CD4-positive, alpha-beta T cell (primary cell): ENCODE measurements at places on chromosomes 2 and 18. TPM values are rescaled to one million over a fixed set of nuclear protein-coding genes. Genes with fewer than 3 reads are reported as not detected.

DNA sequence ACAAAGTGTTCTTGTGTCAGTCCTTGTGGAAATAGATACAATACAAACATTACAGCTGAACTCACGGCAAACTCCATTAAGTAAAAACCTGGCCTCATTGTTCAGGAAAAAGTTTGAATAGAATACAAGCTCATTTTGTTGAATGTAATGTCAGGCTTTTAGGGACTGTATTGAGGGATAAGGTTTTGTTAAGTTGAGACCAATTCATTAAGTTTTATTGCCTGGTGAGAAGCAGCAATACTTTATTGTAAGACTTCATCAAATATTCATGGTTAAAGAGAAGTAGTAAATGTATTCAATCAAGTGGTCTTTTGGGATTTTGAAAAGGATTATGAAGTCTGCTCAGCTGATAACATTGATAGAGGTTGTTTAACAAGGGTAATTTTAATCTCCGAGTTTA, 35.4 kb upstream of the METAP1D start:
- peaks cover 34% of the 10 kb centered on the region for H3K36me3 ChIP-seq
- no peaks in the 10 kb centered on the region for H3K27me3 ChIP-seq
- H3K4me3 ChIP-seq: no peak overlapping the region
- no peak for DNase-seq

CNRIP1 gene
- total RNA-seq: not detected

ACADL gene
- not detected for total RNA-seq

IL1A gene
- not detected for total RNA-seq

PLGLB1 gene
- total RNA-seq: 0.71 TPM

GRCh38 chr2:14270036-14270582, 362.4 kb upstream of the LRATD1 start:
- no peaks in the 10 kb centered on the region for H3K4me1 ChIP-seq
- no peak overlapping the region for H3K4me3 ChIP-seq
- no peaks in the 10 kb centered on the region for H3K27me3 ChIP-seq
- H3K36me3 ChIP-seq: no peaks in the 10 kb centered on the region

PEX13 gene
- 12.2 TPM for total RNA-seq

ZNF521 gene
- total RNA-seq: not detected

DNA sequence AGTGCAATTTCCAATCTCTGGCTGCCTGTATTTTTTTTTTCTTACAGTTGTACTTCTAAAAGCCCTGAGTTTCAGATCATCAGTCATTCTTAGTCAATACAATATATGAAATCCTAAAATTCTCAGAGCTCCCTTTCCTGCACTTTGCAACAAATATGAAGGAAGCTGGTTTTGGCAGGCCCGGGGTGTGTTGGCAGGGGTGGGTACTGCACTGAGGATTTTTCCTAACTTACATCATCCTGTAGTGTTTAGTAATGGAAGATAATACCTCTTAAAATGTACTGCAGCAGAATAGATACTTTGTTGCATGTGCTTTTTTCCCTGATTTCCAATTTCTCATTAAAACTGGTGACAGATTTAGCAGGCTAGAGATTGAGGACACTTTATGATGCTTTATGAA, 374.6 kb downstream of the PTH2R start:
- H3K27ac ChIP-seq: no peak overlapping the region
- H3K27me3 ChIP-seq: no peaks in the 10 kb centered on the region
- H3K4me3 ChIP-seq: no peak overlapping the region
- no peaks in the 10 kb centered on the region for H3K4me1 ChIP-seq
- no peak for DNase-seq

AMER3 gene
- not detected for total RNA-seq

- H3K36me3 ChIP-seq: no peaks in the 10 kb centered on the region
- H3K4me3 ChIP-seq: no peak overlapping the region
- no peaks in the 10 kb centered on the region for H3K27me3 ChIP-seq
- no peak overlapping the region for H3K27ac ChIP-seq
These were observed 151.8 kb upstream of the GCFC2 start for GRCh38 chr2:75862547-75862946.

CLEC4F gene
- total RNA-seq: not detected

- H3K27me3 ChIP-seq: no peaks in the 10 kb centered on the region
- H3K4me1 ChIP-seq: no peaks in the 10 kb centered on the region
- no peak for DNase-seq
- no peak overlapping the region for H3K27ac ChIP-seq
- H3K4me3 ChIP-seq: no peak overlapping the region
- no peaks in the 10 kb centered on the region for H3K36me3 ChIP-seq
These were observed 37.6 kb upstream of the ITGA6 start for GRCh38 chr2:172389685-172390339.

- H3K36me3 ChIP-seq: no peaks in the 10 kb centered on the region
- no peak overlapping the region for H3K27ac ChIP-seq
- no peak for DNase-seq
- no peak overlapping the region for H3K4me3 ChIP-seq
- no peaks in the 10 kb centered on the region for H3K27me3 ChIP-seq
These were observed 2.2 kb downstream of the TPGS2 start for GRCh38 chr18:36826556-36826955.

DNA sequence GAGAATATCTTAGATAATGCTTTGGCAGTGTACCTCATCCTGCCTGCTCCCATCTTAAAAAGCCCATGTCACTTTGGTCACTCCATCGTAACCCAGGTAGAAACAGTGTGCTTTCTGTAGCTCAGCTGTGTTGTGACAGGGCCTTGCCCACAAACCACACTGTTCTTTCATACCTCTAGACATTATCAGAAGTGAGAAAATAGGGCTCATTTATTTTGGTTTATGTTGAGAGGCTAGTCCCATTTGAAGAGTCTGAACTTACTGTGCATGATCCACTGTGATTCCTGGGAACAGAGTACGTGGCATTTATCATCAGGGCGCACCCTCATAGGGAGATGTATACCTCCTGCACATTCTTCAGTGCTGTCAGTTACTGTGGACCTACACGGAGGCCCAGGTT, 69.7 kb downstream of the FEZ2 start:
- H3K4me1 ChIP-seq: no peaks in the 10 kb centered on the region

DNA sequence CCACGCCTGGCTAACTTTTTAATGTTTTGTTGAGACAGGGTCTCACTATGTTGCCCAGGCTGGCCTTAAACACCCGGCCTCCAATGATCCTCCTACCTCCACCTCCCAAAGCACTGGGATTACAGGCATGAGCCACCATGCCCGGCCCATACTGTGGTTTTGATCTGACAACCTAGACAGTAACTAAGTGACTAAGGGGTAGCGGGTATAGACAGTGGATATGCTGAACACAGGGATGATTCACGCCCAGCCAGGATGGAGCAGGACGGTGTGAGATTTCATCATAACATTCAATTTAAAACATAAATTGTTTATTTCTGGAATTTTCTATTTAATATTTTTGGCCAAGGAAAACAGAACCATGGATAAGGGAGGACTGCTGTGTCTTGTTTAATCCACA, 36.0 kb upstream of the YPEL5 start:
- no peak overlapping the region for H3K27ac ChIP-seq
- no peaks in the 10 kb centered on the region for H3K36me3 ChIP-seq
- H3K4me3 ChIP-seq: no peak overlapping the region
- DNase-seq: no peak
- no peaks in the 10 kb centered on the region for H3K27me3 ChIP-seq

RAB3GAP1 gene
- 37.0 TPM for total RNA-seq

GRCh38 chr18:42548493-42548892, 567.0 kb downstream of the RIT2 start:
- H3K36me3 ChIP-seq: no peaks in the 10 kb centered on the region
- H3K4me3 ChIP-seq: no peak overlapping the region
- no peaks in the 10 kb centered on the region for H3K4me1 ChIP-seq

DNA sequence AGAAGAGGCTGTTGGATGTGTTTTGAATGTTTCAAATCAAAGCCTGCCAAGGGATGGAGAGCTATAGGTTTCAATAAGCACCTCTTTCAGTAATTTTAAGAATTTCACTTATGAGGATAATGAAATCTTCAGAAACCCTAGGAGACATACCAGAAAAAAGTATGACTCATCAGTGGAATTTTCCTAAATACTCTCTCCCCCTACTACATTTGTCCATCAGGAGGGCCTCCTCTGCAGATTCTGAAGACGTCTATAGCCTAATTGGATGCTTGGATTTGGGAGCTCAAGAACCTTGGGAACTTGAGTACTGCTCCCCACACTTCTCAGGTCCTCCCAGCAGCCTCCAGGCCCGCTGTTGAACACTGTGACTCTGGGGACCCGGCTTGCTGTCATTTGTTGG, 374.3 kb downstream of the SLC4A3 start:
- DNase-seq: no peak
- H3K36me3 ChIP-seq: no peaks in the 10 kb centered on the region
- H3K27me3 ChIP-seq: peaks cover 3% of the 10 kb centered on the region

DNA sequence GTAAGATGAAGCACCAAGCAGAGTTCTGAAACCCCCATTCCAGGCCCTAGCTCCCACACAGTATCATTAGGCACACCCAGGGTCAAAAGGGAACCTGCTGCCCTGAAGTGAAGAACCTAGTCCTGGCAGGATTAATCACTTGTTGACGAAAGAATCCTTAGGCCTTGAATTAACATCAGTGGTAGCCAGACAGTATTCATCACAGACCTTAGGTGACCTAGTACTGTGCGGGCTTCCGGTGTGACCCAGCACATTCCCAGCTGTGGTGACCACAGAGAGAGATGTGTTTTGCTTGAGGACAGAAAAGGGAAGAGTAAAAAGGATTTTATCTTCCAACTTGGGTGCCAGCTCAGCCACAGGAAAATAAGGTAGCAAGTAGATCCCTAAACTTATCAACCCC, 1071.4 kb upstream of the FAM98A start:
- H3K4me3 ChIP-seq: no peak overlapping the region
- no peaks in the 10 kb centered on the region for H3K36me3 ChIP-seq
- no peak for DNase-seq
- no peaks in the 10 kb centered on the region for H3K27me3 ChIP-seq

DNA sequence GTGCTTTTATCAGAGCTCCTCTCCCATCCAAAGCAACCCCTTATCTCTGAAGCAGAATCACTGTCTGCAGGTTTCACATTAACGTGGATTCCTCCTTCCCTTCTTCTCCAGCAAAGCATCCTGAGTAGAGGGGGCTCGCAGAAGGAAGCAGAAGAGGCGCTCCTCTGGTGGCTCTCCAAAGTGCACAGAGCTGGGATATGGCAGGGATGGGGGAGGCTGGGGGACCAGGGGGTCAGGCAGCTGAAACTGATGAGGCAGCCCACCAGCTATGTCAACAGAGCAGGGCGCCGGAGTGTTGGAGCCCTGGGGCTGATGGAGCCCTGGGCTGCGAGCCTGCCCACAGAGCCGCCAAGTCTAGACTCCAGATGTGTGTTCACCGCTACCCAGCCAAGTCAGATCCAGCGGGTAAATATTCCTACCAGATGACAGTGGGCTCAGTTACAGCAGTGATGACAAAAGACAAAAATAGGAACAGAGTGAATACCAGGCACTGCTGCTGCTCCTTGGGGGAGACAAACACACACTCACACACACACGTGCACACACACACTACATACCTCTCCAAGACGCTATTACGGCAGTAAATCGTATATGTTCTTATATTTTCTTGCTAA, 678.3 kb upstream of the ID2 start:
- DNase-seq: no peak
- no peaks in the 10 kb centered on the region for H3K36me3 ChIP-seq
- H3K4me1 ChIP-seq: no peaks in the 10 kb centered on the region
- H3K27me3 ChIP-seq: no peaks in the 10 kb centered on the region

DNA sequence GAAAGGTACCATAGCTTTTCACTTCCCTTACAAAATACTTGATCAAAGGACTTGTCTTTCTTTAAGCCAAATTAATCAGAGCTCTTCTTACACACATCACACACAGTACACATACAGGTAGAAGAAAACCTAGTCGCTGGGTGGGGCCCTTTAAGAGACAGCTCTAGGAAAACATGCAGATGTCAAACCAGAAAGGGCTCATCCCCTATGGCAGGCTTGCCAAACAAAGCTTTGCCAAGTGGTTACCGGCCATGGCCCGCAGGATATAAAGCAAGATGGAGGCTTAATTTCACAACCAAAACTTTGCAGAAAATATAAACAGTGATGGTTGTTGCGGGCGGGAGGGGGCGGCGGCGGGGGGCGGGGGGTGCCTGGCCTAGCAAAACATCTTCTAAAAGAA, 2156.0 kb upstream of the PIK3C3 start:
- no peak overlapping the region for H3K4me3 ChIP-seq
- no peaks in the 10 kb centered on the region for H3K27me3 ChIP-seq
- H3K4me1 ChIP-seq: no peaks in the 10 kb centered on the region
- DNase-seq: no peak
- H3K27ac ChIP-seq: no peak overlapping the region
